Karpas-422 (cell line): ENCODE measurements at places on chromosomes 1 and 21.

DNA sequence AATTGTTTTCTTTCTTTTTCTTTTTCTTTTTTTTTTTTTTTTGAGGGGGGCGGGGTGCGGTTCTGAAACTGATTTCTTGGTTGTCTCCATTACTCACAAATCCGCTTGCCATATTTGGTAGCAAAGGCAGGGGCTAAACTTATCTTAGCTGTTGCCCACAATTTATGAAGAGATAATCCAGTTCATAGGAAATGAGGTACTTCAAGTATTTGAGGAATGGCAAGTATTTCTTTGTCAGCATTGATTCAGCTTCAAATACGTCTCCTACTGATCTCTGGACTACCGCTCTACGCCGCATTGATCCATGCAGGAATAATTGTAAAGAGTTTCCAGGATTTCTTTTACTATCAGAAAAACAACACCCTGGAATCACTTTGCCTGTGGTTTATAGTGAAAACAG is 289.2 kb upstream of the DPYD start:
- no peak for DNase-seq

DNA sequence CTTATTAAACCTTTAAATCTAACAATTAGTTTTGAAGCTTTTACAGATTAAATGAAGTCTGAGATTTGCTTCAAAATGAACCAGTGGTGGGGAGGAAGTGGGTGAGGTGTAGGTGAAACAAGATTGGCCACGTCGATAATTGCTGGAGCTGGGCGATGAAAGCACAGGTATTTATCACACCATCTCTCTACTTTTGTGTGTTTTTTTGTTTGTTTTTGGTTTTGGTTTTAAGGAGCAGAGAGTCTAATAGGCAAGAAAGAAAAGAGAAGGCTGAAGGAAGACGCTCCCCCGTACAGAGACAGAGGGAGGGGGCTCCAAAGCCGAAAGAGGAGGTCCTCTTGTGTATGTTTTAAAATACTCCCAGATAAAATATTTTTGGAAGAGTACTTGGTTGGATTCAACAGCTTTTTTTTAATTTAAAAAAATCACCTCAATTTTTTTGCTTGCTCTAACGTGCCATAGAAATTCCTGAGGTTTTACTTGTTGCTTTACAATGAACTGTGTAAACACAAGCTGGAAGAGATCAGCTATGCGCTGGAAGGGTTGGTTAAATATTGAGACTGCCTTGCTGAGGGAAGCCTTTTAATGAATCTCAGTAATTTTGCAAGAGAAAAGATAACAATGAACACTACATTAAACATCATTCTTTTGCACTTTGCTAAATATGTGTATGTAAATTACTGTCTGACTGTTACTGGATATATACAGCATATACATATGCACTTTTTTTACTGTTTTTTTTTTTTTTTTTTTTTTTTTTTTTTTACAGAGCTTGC is 6.7 kb upstream of the LGALS8 start:
- no peak for DNase-seq

DNA sequence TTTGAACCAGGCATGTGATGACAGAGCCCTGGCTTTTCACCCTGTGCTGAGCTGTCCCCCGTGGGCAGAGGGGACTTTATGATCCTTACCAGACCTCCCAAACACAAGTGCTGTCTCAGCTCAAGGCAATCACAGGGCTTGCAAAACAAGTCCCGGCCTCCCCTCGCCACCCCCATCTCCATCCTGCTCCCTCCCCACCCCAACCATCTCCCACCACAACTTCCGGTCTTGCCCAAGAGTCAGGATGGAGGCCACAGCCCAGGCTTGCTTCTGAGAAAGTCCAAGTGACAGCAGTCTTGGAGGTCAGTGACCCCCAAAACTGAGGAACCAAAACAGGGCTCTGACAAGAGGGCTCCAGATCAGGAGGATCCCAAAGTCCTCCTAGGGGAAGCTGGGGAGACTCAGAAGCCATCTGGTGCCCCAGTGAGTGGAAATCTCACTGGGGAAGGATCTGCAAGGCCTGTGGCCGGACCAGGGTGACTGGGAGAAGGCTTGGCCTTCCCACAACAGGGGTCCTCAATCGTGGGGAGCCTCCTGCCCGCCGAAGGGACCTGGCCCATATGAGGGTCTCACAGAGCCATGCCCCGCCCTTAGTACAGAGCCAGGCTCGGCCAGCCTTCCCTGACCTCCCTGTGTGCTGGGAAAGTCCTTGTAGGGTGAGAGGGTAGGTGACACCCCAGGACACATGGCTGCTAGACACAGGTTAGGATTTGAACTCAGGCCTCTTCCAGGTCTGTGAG is 4.5 kb upstream of the SDC3 start:
- no peak for DNase-seq

- DNase-seq = no peak
Observed at GRCh38 chr1:229023651-229024300, 247.1 kb upstream of the RAB4A start.

- no peak for DNase-seq
Observed at GRCh38 chr1:186750257-186750656, 70.0 kb upstream of the PTGS2 start.

DNA sequence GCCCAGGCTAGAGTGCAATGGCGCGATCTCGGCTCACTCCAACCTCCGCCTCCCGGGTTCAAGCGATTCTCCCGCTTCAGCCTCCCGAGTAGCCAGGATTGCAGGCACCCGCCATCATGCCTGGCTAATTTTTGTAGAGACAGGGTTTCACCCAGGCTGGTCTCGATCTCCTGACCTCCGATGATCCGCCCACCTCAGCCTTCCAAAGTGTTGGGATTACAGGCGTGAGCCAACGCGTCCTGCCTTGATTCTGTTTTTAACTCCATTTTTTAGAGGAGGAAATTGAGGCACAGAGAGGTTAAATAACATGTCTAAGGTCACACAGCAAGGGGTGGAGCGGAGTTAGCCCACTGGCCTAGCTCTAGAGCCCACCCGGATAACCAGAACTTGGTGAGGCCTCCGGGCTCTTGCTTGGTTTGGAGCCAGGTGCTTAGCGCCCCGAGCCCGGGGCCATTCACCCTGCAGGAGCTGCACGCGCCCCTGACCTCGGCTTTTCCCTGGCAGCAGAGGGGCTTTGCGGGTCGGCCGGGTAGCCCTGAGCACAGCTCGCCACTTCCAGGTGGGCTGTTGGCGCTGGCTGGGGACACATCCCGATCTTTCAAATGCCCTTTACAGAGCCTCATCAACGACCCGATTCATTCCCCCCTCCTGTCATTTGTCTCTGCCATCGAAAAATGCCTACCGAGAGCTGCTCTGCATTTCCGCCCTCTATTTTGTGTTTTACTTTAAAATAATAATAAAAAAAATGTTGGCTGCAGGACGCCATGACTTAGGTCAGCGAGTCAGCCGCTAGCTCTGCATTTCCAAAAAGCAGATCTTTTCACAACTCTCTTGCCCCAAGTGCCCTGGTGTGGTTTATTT is 11.2 kb downstream of the SIM2 start:
- no peak for DNase-seq

DNA sequence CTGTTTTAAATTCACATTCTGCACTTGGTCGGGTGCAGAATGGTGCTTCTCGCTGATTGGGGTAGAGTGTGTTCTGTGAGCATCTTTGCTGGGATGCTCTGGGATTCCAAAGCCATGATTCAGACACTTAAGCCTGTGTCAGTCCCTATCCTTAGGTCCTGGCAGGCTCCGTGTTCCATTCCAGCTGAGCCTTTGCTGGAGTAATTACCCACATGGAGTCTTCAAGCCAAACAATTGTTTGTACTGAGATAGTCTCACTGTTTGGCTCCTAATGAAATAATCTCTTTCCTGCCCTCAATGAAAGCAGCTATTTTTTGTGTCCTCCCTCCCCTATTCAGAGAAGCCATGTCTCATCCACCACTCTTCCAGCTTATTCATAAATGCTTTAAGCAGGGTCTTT is 18.7 kb downstream of the SMAP2 start:
- DNase-seq = no peak

- peak; percentile 85 for DNase-seq
Observed at GRCh38 chr1:167454894-167455785, 63.2 kb downstream of the CD247 start.

GRCh38 chr1:217674028-217674729 is 43.0 kb downstream of the SPATA17 start:
- DNase-seq = no peak

GRCh38 chr21:40231979-40232378 is 364.7 kb downstream of the PCP4 start:
- no peak for DNase-seq

DNA sequence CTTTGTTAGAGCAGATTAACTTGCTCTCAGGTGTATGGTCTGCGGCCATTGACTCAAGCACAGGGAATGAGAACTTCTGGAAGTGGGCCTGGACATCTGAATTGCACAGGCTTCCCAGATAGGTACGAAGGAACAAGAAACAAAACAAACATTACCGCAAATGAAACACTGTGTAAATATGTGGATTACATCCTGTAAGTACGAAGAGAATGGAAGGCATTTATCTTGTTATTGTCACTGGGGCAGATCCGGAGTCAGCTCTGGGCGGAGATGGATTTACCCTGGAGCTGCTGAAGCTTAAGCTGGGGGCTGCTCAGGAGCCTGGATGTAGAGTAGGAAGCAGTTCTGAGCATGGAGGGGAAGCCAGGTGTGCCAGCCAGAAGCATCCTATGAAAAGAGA is 6.8 kb downstream of the HES2 start:
- no peak for DNase-seq

DNA sequence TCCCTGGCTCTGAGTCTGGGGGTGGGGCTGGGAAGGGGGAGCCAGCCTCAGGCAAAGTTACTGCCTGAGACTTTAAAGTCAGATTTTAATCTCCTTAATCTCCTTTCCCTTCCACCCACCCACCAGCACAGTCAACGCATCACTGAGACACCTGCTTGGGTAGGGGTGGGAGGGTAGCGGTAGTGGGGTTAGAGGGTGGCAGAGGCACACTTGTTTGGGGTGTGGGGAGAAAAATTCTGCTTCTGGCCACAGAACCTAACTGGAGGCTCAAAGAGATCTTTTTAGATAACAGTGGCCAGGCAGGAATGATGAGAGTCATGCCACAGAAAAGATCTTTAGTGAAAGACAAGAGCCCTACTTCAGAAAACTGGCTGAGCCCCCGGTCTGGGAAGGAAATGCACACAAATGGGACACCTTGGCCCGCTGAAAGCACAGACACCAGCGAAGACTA is 44.1 kb downstream of the CD247 start:
- DNase-seq = no peak

DNA sequence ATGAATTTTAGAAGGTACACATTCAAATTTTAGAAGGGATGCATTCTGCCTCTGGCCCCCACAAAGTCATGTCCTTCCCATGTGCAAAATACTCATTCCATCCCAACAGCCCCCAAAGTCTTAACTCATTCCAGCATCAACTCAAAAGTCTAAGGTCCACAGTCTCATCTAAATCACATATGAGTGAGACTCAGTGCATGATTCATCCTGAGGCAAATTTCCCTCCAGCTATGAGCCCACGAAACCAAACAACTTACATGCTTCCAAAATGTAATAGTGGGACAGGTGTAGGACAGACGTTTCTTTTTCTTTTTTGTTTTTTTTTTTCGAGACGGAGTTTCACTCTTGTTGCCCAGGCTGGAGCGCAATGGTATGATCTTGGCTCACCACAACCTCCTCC is 12.5 kb upstream of the WNT2B start:
- DNase-seq = no peak

GRCh38 chr1:48960320-48960719 is 183.6 kb upstream of the BEND5 start:
- DNase-seq = no peak

DNA sequence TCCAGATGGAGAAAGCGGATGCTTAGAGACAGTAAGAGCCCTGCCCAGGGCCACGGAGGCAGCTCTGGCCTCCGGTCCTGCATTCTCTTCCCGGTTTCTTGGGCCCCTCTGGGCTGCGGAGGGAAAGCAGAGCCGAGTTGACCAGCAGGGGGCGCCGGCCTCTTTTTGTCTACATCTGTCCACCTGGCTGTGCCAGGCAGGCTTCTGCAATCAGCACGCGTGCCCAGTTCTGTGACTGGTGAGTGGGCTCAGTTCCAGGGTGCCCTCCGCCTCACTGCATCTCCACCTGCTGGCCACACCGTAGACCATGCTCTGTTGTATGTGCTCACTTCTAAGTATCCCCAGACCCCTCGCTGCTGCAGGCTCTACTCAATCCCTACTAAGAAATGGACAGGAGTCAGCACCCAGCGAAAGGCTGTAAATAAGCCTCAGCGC is 6.7 kb upstream of the HUNK start:
- DNase-seq = peak; percentile 89

- DNase-seq = peak; percentile 76
Observed at GRCh38 chr1:93042187-93043056, 36.7 kb upstream of the MTF2 start.

- DNase-seq = no peak
Observed at GRCh38 chr1:164774819-164775654, 216.1 kb downstream of the PBX1 start.

- DNase-seq = no peak
Observed at GRCh38 chr1:101237229-101237837, 514 bp downstream of the S1PR1 start.

DNA sequence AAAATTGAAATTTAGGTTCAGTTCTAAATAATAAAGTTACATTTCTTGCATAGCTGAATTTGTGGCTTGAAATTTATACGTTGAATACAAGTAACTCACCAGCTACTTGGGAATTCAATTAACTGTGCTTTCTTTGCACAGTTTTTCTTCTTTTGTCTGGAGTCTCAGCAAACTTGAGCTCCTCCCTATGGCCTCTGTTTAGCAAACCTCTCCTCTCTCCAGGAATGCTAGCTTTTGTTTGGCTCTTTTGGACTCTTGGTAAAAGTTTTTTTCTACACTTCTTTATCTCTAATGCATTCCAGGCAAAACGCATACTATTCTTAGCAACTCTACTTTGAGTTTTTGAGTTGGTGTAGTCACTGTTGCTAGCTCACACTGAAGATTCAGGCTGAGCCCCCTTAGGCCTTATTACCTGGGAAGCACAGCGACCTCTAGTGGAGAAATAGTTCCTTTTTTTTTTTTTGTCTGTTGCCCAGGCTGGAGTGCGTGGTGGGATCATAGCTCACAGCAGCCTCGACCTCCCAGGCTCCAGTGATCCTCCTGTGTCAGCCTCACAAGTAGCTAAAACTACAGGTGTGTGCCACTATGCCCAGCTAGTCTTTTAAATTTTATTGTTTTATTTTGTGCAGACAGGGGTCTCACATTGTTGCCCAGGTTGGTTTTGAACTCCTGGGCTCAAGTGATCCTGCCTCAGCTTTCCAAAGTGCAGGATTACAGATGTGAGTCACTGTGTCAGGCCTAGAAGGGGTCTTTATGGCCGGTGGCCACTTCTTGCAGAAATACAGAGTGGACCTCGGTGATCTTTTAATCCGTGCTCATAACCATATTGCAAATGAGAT is 61.7 kb downstream of the CASQ2 start:
- peak; percentile 81 for DNase-seq

GRCh38 chr1:12539705-12540579 is 78.1 kb downstream of the DHRS3 start:
- no peak for DNase-seq
